Heart right ventricle (tissue), 16 donors: ENCODE measurements at places on chromosomes 1 and 21. TPM values are rescaled to one million over a fixed set of nuclear protein-coding genes. Genes with fewer than 3 reads are reported as not detected.

GRCh38 chr1:205190845-205191577 lies 20.5 kb downstream of the DSTYK start:
- H3K36me3 ChIP-seq = no peaks in the 10 kb centered on the region
- H3K27me3 ChIP-seq = no peaks in the 10 kb centered on the region
- no peaks in the 10 kb centered on the region for H3K4me1 ChIP-seq
- no peak overlapping the region for H3K4me3 ChIP-seq
- no peak overlapping the region for H3K27ac ChIP-seq

GRCh38 chr1:41430582-41430981 lies 53.9 kb downstream of the EDN2 start:
- no peak overlapping the region for H3K27ac ChIP-seq
- H3K4me1 ChIP-seq = peaks cover 30% of the 10 kb centered on the region
- H3K4me3 ChIP-seq = no peak overlapping the region
- no peaks in the 10 kb centered on the region for H3K27me3 ChIP-seq

DNA sequence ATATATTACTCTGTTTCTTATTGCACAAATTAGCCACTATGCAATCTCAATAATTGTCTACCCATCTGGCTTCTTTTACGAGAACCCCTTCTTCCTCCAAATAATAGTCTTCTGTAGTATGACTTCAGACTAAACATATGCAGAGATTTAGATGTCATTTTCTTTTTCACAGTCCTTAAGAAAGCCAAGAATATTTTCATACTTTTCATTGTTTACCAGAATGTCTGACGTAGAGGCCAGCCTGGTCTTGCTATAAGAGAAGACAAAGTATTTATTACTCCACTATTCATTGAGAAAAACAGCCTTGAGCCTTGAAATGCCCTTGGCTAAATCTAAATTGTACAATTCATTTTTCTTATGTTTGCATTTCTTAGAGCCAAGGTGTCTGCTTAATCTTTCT lies 714.9 kb upstream of the CXADR start:
- DNase-seq = no peak
- H3K4me3 ChIP-seq = no peak overlapping the region
- H3K36me3 ChIP-seq = no peaks in the 10 kb centered on the region
- H3K27me3 ChIP-seq = no peaks in the 10 kb centered on the region

GRCh38 chr1:201673915-201674314 lies 135.0 kb downstream of the NAV1 start:
- no peak overlapping the region for H3K4me3 ChIP-seq
- no peak for DNase-seq
- H3K4me1 ChIP-seq = peaks cover 44% of the 10 kb centered on the region
- H3K27me3 ChIP-seq = no peaks in the 10 kb centered on the region
- no peak overlapping the region for H3K27ac ChIP-seq

- H3K36me3 ChIP-seq = no peaks in the 10 kb centered on the region
- no peaks in the 10 kb centered on the region for H3K4me1 ChIP-seq
- H3K27ac ChIP-seq = no peak overlapping the region
- H3K4me3 ChIP-seq = no peak overlapping the region
- H3K27me3 ChIP-seq = peaks cover 9% of the 10 kb centered on the region
Observed at GRCh38 chr1:175472464-175472863, 270.9 kb downstream of the TNR start.

DNA sequence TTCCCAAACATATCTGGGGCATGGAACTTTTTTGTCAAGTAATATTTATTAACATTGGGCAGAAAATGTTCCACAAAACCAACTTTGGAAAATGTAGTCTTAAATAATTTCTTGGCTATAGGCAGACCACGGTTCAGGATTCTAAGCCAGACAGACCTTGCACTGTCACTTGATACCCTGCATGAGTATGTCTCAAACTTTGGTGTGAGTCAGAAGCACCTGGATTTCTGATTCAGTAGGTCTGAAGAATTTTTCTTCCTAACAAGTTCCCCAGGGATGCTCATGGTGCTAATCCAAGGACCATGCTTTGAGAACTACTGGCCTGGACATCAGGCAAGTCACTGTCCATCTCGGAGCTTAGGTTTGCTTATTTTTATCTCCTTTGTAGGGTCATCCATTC lies 562.0 kb downstream of the PLPP3 start:
- no peaks in the 10 kb centered on the region for H3K27me3 ChIP-seq
- H3K27ac ChIP-seq = no peak overlapping the region
- no peak for DNase-seq
- no peaks in the 10 kb centered on the region for H3K4me1 ChIP-seq
- no peak overlapping the region for H3K4me3 ChIP-seq
- no peaks in the 10 kb centered on the region for H3K36me3 ChIP-seq

GRCh38 chr21:42147386-42148020 lies 71.4 kb upstream of the ABCG1 start:
- no peak overlapping the region for H3K4me3 ChIP-seq
- H3K4me1 ChIP-seq = no peaks in the 10 kb centered on the region
- H3K36me3 ChIP-seq = no peaks in the 10 kb centered on the region
- no peak overlapping the region for H3K27ac ChIP-seq
- H3K27me3 ChIP-seq = no peaks in the 10 kb centered on the region

- DNase-seq = no peak
- no peak overlapping the region for H3K27ac ChIP-seq
- no peaks in the 10 kb centered on the region for H3K4me1 ChIP-seq
- no peak overlapping the region for H3K4me3 ChIP-seq
Observed at GRCh38 chr1:185500001-185500626, 183.1 kb upstream of the IVNS1ABP start.

GRCh38 chr21:44804762-44805161 lies 3.1 kb upstream of the UBE2G2 start:
- H3K4me1 ChIP-seq = peaks cover 3% of the 10 kb centered on the region
- no peak for DNase-seq
- no peak overlapping the region for H3K4me3 ChIP-seq
- H3K27me3 ChIP-seq = no peaks in the 10 kb centered on the region

DNA sequence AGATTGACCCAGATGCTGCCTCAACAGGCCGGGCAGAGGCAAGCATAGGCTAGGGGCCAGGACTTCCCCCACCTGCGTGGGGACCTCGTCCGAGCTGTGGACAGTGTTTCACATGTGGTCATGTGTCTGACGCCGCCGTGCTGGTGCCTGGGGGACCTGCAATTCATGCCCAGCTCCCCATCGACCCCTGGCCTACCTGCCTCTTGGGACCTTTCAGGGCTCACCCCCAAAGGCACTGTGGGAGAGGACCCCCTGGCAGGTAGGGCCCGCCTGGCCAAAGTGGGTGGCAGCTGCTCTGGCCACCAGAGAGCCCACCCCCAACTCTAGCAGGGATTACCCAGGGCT lies 4.4 kb downstream of the TMEM201 start:
- DNase-seq = no peak
- H3K36me3 ChIP-seq = peaks cover 1% of the 10 kb centered on the region
- peak overlapping the region; percentile 72 for H3K27ac ChIP-seq

DNA sequence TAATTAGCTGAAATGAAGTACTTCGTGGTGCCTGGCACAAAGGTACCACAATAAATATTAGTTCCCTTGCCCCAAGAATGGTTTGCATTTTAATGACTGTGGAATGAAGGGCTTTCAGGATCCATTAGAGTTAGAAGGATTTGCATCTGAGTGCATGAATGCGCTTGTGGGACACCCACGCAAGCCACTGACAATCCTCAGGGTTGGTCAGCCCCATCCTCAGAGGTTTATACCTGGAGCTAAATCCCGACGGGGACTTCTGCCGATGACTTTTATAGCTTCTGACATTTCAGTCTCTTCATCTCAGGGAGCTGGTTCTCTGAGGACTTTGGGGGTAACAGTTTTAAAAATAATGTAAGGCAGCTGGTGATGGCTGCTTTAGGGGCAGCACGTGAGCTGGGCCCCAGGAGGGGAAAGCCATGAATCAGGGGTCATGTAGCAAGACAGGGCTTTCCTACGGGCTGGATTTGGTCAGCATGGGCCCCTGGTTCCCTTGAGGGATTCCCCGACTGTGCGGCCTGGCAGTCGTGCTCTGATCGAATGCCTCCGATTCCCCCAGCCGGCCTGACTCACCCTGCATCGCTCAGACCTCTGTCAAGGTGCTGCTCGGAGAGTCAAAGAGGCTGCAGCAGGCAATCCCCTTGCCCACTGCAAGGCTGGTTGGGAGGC lies 20.8 kb upstream of the IL10 start:
- no peak for DNase-seq
- no peak overlapping the region for H3K27ac ChIP-seq
- no peaks in the 10 kb centered on the region for H3K4me1 ChIP-seq
- H3K4me3 ChIP-seq = no peak overlapping the region
- no peaks in the 10 kb centered on the region for H3K27me3 ChIP-seq

- no peaks in the 10 kb centered on the region for H3K4me1 ChIP-seq
- H3K27ac ChIP-seq = no peak overlapping the region
- peak overlapping the region; percentile 45 for H3K4me3 ChIP-seq
- H3K27me3 ChIP-seq = peaks cover 4% of the 10 kb centered on the region
- peak; percentile 13 for DNase-seq
Observed at GRCh38 chr1:76764638-76765454, 102.4 kb upstream of the ST6GALNAC5 start.

- H3K4me1 ChIP-seq = peaks cover 14% of the 10 kb centered on the region
- H3K4me3 ChIP-seq = no peak overlapping the region
- H3K36me3 ChIP-seq = peaks cover 4% of the 10 kb centered on the region
- H3K27me3 ChIP-seq = no peaks in the 10 kb centered on the region
- H3K27ac ChIP-seq = peak overlapping the region; percentile 12
- DNase-seq = peak; percentile 60
Observed at GRCh38 chr1:224245188-224245587, 62.1 kb downstream of the DEGS1 start.

GRCh38 chr1:28507247-28507645 lies 1.4 kb downstream of the RCC1 start:
- DNase-seq = no peak
- H3K4me3 ChIP-seq = peak overlapping the region; percentile 71
- H3K4me1 ChIP-seq = peaks cover 46% of the 10 kb centered on the region
- H3K36me3 ChIP-seq = peaks cover 35% of the 10 kb centered on the region
- no peaks in the 10 kb centered on the region for H3K27me3 ChIP-seq

The UBE2U gene
- not detected for polyA plus RNA-seq

The KCNE2 gene
- 0.04 TPM for polyA plus RNA-seq

The FAM131C gene
- 6.4 TPM for polyA plus RNA-seq

The FCGR3A gene
- 5.6 TPM for polyA plus RNA-seq

The KHDC4 gene
- 33.8 TPM for polyA plus RNA-seq

The HOOK1 gene
- 2.9 TPM for polyA plus RNA-seq

The ACTN2 gene
- polyA plus RNA-seq = 599 TPM

The ECE1 gene
- 44.7 TPM for polyA plus RNA-seq

The PTGFR gene
- polyA plus RNA-seq = 0.12 TPM

The PARS2 gene
- polyA plus RNA-seq = 0.80 TPM
